Spleen (tissue), 13 donors: ENCODE measurements at places on chromosomes 3 and 15. TPM values are rescaled to one million over a fixed set of nuclear protein-coding genes. Genes with fewer than 3 reads are reported as not detected.

Gene NPAP1
- polyA plus RNA-seq, result not detected

Gene CKMT1A
- polyA plus RNA-seq, result not detected

Gene A4GNT
- not detected for polyA plus RNA-seq

Gene FGD5
- 6.7 TPM for polyA plus RNA-seq

DNA sequence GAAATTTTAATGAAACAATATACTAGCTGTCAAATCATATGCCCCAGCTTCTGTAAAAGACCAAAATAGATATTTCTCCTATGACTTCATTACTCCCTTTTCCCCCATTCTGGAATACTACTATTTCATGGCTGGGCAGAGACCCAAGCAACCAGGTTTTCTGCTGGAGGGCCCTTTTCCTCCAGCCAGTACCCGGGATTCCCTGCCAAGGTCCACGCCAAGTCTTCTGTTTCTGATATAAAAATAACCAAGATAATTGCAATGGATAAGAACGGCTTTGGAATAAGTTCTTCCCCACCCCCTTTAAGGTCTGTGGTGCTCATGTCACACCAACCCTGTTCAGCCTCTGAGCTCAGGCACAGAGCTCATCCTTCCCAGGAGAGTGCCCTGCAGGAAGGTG, 17.2 kb upstream of the NMNAT3 start:
- DNase-seq, result no peak

DNA sequence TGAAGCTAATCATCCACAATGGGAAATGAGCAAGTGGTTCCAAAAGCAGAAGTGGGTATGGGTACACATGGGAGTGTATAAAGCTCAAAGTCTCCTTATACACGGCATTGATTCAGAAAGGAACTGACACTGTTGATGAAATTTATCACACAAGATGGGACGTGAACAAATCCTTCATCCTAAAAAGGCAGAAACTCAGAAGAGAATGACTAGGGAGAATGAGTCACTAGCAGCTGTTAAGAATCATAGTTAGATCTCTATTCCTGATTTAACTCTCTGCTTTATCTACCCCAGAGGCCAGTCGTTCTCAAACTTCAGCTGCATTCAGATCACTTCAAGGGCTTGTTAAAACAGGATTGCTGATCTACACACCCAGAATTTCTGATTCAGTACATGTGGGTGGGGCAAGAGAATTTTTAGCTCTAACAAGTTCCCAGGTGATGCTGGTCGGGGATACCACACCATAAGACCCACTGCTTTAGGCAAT, 97.7 kb upstream of the PHLDB2 start:
- no peak for DNase-seq

GRCh38 chr15:33135355-33135781, 59.1 kb downstream of the FMN1 start:
- no peak for DNase-seq

- no peak for DNase-seq
Measured at GRCh38 chr3:58693940-58694850, 27.6 kb upstream of the FAM3D start.

DNA sequence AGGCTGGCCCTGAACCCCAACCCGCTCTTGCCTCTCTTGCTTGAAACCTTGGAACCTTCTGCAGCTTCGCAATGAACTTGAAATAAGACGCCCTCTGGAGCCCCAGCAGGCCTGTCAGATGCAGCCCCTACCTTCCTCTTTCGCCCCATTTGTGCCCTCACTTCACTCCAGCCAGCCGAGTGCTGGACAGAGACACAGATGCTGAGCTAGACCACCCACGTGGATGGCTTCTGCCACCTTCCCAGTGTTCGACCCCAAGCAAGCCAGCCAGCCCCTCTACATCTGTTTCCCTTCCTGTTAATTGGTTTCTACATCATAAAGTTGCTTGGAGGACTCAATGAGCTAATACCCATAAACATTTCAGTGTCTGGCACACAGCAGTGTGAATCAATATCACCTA, 23.8 kb upstream of the SNRPA1 start:
- DNase-seq, result no peak

DNA sequence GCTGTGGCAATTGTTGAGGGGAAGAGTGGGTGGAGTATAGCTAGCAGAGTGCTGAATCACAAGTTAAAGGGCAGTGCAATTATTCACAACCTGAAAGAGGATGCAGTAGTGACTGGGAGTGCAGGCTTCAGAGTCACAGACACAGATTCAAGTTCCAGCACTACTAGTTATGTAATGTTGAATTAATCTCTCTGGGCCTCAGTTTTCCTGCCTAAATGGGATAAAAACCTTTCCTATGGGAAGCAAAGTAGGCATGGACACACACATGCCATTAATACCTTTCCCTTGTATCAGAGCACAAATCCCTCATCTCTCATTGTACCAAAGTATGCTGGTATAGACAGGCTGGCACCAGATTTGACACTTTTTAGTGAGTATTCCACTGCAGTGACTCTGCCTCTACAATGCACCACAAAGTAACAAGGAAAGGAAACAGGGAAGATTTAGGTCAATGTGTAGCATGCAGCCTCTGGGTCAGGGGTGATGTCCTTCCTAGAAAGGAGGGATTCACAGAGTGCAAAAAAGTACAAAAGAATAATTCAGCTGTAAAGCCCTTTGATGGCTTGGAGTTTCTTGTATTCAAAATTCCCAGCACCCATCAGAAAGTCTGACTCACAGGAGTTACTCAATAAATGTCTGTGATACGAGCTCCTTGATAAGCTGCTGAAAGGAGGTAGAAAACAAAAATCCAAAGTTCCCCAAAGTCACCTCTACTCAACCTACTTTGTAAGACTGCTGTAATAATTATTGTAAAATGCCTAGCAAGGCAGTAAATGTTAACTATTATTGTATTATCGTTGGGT, 507.5 kb upstream of the TGFBR2 start:
- no peak for DNase-seq
